ENCODE measurements at places on chromosomes 6 and 20. TPM values are rescaled to one million over a fixed set of nuclear protein-coding genes. Genes with fewer than 3 reads are reported as not detected.

Gene TP53TG5
- polyA plus RNA-seq, result not detected

Gene PLCB4
- polyA plus RNA-seq, result 8.8 TPM

Gene CSNK2B
- 94.9 TPM for polyA plus RNA-seq

Gene POLR3F
- polyA plus RNA-seq, result 8.8 TPM

Gene ZSWIM3
- polyA plus RNA-seq, result 3.7 TPM

Gene TINAG
- not detected for polyA plus RNA-seq

DNA sequence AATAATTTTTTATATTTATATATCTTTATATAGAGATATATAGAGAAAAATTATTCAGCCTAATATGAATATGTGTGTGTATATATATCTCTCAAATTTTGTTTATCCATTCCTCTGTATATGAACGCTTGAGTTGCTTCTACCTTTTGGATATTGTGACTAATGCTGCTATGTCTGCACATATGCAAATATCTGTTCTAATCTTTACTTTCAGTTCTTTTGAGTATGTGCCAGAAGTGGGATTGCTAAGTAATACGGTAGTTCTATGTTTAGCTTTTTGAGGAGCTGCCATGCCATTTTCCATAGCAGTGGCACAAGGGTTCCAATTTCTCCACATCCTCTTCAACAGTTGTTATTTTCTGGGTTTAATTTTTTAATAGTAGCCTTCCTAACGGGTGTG, 72.8 kb upstream of the CEP85L start:
- DNase-seq, result no peak

GRCh38 chr20:58044931-58045555, 183.4 kb downstream of the ANKRD60 start:
- DNase-seq, result no peak

DNA sequence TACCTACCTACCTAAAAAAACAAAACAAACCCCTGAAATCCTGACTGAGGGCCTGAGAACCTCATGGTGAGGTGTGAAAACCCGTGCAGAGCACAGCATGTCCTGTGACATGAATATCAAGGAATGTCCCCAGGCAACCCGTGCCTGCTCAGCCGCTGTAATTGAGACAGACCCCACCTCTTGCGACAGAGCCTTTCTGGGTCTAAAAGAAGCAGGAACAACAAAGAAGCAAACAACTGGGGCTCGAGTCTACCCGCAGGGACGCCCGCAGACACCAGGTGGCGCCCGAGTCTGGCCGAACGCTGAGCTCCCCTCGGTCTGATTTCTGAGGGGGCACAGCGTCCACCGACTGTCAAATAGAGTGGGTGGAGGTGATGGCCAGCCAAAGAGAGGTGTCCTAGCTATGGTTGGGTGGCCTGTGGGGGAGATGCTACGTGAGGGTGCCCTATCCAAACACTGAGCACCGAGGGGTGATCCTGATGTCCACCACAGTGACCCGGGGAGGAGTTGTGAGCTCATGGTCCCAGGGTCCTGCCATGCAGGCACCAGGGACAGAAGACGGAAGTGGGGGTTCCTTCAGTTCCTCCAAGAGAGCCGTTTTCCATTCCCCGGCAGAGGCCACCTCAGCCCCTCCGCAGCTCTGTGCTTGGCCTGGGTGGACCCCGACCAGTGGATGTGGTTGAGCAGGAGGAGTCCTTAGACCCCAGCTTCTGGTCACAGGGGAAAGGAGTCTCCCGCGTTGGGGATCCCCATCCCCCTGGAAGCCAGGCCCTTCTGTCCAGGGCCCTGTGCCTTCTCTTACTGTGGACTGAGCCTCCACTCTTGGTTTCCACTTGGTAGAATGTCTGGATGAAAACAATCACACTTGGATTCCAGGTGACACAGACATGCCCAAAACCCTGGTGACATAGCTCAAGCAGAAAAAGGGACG, 268.2 kb downstream of the CDC5L start:
- no peak for DNase-seq

GRCh38 chr6:31321820-31322219, 35.2 kb downstream of the HLA-B start:
- DNase-seq, result no peak

GRCh38 chr6:45795678-45796077, 220.0 kb downstream of the CLIC5 start:
- DNase-seq, result no peak

- no peak for DNase-seq
Observed at GRCh38 chr6:167849846-167850459, 23.2 kb downstream of the AFDN start.
